ENCODE measurements at places on chromosomes 2 and 18.
A peak's percentile ranks its signal among the peaks of the same experiment; 100 is the strongest.

DNA sequence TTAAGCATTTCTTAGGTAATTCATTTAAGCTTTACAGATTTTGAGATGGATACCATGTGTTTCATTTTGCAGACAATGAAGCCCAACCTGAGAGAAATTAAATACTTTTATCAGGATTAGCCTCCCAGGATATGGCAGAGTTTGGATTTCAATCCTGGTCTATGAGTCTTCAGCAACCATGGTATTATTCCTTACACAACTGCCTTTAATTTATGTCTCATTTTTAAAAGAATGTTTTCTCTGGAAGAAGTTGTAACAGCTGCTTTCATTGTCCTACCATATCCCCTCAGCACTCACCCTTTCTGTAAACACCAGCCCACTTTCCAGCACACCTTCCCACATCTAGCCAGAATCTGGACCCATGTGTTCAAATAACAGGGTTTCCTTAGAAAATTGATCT is 863.7 kb upstream of the VRK2 start:
- no peak for DNase-seq

DNA sequence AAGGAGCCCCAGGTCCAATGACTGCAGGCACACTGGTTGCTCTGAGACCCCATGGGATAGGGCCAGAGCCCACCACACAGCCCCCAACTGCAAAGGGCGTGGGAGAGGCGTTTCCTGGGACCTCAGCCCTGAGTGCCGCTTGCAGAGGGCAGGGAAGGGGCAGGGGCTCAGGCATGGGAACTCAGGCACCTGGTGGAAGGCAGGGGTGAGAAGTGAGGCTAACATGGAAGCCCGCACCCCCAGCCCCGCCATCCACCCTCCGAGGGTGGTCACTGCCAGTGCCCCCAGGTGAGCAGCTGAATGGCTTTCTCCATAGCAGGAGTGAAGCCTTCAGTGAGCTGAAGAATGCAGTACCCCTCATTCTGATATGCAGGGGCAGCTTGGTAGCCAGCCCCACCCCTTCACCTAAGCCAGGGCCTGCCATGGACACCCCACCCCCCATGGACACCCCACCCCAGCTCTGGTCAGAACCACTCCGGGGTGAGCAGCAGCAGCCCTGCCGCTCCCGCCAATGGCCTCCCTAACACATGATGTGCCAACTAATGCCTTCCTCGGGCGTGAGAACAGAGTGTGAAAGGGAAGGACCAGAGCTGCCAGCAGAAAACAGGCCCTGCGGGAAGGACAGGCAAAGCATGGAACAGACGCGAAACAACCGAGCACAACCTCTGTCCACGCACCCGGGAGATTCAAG is 6.6 kb downstream of the KIF1A start:
- no peak for DNase-seq

DNA sequence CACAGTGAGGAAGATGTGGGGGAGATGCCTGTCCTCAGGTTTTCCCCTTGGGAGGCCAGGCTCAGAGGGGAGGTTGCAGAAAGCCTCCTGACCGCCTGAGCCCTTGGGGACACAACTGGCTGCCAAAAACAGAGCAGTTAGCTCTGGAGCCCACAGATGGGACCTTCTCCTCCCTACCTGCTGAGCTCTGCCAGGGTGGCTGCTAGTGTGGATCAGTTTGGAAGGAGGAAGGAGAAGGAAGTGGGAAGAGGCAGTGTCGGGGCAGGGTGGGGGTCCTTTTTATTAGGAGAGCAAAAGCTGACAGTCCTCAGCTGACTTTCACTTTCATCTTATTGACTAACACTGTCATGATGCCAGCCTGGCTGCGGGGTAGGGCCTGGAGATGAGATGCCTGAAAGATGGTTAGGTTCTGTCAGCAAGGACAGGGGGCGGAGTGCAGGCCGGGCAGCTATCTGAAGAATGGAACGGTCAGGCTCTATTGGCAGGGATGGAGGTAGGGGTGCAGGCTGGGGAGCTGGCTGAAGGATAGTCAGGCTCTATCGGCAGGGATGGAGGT is 188.5 kb upstream of the HDAC4 start:
- no peak for DNase-seq

DNA sequence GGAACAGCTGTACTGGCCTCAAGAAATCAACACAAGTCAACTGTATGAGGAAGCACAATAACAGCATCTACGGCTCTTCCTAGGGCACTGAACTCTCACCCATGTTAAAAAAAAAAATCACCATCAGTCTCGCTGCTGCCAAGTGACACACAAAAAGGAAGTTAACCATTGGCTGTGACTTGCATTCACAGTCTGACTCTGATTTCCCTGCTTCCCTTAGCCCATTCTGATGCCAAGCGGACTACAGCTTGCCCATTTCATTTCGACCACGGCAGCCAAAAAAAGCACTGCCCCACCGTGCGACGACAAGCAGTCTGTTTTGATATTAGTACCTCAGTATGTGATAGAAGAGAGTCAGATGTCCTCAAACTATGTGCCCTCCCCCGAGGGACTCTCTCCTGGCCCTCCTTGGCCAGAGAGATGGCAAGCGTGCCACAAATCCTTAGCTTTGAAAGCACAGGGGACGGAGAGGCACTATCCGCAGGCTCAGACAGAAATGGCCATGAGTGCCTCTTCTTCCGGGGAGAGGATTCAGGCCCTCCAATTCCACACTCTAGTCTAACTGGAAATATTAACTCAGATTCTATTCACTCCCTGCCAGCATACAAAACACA is 250.0 kb downstream of the TCF4 start:
- no peak for DNase-seq

- no peak for DNase-seq
Measured at GRCh38 chr2:185284696-185285095, 453.9 kb upstream of the FSIP2 start.

DNA sequence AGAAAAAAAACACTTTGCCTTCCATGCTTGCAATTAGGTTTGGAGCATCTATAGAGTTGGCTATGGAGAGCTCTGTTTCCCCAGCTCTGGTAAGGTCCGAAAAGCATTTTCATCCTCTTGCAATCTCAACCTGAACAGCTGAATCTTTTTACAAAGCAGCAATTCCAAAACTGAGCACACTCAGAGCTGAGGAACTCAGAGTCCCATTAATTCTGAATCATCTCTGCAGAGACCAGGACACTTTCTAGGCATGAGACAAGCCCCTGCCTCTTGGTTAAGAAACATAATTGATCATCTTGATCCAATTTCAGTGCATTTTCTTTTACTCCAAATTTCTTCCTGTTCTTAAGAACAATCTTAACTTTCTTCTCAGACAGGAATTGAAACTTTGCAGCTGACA is 4.2 kb downstream of the CNGA3 start:
- DNase-seq: no peak

GRCh38 chr2:69385443-69386151 is 1.4 kb downstream of the GFPT1 start:
- DNase-seq: no peak

- DNase-seq: no peak
Measured at GRCh38 chr2:197212344-197213262, 98.0 kb downstream of the ANKRD44 start.

GRCh38 chr2:71157124-71157793 is 26.8 kb downstream of the MPHOSPH10 start:
- peak; percentile 33 for DNase-seq

DNA sequence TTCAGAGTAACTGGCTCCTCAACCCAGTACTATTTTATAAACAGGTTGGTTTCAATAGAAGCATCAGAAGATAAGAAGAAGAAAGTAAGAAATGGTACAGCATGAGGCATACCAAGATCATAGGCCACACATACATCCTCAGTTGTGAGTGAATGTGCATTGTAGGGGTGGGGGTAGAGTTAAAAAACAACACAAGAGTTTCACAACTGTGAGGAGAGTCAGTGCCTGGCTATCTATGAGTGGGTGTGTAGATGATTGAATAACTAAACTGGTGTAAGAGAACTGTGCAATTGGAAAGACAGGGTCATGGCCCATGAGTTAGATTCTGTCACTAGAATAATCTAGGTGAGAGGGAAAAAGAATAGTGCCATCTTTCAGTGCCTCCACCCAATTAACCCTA is 748.2 kb upstream of the ACVR2A start:
- no peak for DNase-seq

- no peak for DNase-seq
Measured at GRCh38 chr18:62279561-62279960, 45.5 kb upstream of the TNFRSF11A start.

DNA sequence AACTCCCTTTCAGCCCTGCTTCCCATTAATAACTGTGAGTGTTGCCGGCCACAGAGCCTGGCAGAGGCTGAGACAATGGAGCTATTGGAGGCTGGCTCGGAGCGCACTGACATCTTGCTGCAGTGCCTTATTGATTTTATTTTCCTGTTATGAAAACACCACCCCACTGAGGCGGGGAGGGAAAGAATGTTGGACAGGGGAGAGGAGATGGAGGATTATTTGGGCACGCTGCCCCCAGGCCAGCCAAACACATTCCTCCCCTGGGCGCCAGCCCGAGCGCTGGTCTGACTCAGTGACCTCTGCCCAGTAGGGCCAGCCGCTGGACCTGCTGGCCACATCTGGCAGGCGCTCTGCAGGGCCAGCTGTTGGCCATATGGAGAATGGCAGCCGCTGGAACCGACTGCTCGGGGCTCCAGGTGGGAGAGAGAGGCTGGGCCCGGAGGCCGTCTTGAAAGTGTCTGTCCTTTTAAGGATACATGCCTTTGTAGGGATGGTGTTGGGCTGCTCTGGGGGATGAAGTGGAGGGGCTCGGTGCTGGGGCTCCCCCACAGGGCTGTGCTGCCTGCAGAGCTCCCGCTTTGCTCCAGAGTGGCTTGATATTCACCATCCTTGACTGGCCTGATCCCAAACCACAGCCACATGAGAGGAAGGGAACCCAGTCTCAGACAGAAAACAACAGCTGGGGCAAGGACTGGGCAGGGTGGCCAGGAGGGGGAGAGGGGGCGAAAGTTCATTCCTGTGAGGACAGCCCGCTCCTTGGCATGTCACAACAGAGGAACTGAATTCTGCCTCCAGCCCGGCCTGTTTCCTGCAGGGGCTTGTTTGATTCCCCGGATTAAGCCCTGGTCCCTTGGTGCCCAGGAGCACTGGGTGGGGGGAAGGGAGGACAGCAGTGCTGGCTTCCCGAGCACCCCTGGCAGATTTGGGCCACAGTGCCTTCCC is 179.0 kb downstream of the KLHL29 start:
- DNase-seq: no peak

DNA sequence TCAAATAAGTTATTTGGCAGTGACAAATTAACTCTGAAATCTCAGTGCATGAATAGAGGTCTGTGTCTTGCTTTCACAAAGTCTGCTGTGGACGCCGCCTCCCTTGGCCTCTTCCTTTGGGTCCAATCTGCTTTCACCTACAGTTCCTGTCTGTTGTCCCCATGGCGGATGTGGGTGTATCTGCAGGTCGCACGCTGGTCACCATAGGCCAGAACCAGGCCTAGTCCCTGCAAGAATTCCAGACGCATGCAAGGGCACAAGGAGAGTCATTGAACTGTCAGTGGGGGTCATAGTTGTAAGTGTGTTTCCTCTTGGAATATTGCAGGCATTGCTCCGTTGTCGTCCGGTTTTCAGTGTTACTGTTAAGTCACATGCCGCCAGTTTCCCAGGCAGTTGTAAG is 7.4 kb downstream of the SOCS6 start:
- no peak for DNase-seq

DNA sequence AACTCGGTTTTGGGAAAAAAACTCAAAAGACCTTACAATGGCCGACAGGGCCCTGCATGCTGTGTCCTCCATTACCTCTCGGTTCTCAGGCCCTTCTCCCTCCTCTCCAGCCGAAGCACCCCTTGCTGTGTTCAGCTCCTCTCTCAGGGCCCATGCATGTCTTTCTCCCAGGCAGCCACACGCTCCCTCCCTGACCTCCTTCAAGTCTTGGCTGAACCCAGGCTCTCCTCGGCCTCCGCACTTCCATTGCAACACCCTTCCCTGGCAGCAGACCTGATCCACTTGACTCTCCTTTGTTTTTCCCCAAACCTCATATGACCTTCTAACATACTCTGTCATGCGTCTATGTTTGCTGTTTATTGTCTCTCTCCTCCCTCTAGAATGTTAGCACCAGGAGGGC is 114.0 kb downstream of the CYP26B1 start:
- no peak for DNase-seq

DNA sequence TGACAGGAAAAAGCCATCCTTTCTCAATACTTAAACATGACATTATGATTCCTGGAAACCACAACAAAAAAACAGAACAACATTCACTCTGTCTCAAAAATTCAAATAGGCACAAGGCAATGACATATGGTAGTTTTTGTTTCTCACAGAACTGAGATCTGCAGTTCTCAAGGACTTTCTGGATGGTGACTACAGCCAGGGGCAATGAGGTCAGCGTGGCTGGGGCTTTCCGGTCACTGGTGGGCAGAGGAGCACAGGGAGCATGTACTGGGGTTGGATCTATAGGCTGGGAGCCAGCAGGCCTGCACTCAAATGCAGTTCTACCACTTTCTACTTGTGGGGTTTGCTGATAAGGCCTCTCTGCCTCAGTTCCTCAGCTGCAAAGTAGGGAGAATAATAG is 72.0 kb downstream of the CTAGE1 start:
- no peak for DNase-seq

GRCh38 chr2:128665113-128665512 is 346.4 kb upstream of the HS6ST1 start:
- DNase-seq: no peak

GRCh38 chr18:33470216-33470615 is 29.7 kb upstream of the CCDC178 start:
- DNase-seq: no peak

DNA sequence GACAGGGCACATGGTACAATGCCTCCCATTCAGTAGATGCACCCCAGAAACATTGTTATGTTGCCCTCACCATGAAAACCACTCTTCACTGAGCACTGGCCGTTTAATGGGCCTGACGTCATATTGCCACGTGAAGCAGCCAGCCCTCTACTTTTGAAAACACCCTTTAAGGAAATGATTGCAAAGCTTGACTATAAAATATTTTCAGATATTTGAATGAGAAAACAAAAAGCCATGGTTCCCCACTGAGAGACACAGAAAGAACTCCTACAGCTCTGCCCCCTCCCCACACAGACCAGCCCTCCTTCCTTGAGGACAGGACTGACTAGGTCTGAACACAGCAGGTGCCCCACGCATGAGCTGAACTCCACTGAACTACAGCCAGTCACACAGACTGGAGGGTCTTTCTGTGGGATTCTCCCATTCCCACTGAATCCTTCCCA is 349.1 kb downstream of the ANAPC1 start:
- DNase-seq: no peak

DNA sequence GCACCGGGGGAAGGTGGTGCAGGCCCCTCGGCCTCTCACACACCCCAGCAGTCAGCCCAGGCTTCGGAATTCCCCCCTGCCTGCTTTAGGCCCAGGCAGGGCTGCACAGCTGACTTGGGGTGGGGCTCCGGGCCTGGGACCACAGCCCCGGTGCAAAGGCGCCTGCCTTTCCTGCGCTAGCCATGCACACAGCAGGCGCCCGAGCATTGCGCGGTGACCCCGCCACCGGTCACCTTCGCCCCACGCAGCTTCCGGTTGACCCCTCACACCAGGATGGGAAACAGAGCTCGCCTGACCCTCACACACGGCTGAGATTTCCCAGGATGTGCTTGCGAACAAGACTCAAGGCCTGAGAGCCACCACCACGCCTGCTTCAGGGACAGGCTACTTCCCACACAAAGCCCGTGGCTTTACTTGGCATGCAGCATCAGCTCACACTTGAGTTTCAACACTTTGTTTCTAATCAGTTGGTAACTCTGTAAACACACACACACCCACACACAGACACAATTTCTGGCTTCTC is 46.0 kb downstream of the SLC66A2 start:
- no peak for DNase-seq

GRCh38 chr2:240872317-240873097 is 3.9 kb downstream of the AGXT start:
- DNase-seq: no peak
